ENCODE measurements at places on chromosomes 3 and 15.

- no peak for DNase-seq
These were observed 9.5 kb downstream of the KLF13 start for GRCh38 chr15:31335989-31336592.

GRCh38 chr15:91065505-91065904, 34.6 kb upstream of the SV2B start:
- no peak for DNase-seq

GRCh38 chr3:143171141-143171980, 51.8 kb downstream of the CHST2 start:
- no peak for DNase-seq

GRCh38 chr3:130529486-130530215, 12.7 kb downstream of the COL6A6 start:
- no peak for DNase-seq

DNA sequence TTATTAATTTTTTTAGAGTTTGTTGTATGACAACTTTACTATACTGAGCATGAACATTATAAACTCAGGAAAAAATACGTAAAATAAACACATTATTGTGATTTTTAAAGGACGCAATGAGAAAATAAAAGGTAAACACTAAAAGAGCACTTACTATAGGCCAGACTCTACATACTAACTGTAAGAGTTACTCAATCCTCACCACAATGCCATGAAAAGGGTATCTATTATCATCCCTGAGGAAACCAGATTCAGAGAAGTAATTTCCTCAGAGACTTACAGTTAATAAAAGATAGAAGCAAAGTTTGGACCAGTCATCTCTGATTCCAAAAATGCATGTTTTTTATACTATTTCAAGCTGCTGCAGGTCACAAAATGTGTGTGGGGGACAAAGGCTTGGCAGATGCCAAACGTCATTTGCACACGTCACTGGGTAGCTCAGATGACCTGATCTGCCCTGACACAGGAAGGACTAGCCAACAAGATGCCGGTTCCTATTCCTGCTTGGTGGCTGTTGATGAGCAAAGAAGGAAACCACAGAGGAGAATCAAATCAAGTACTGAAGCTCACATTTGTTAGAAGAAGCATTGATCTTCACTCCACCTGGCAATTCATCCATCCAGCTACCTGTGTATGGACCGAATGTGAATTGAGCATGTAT, 42.3 kb downstream of the KLHL6 start:
- no peak for DNase-seq

GRCh38 chr3:65729973-65730372, 308.7 kb downstream of the MAGI1 start:
- DNase-seq, result no peak

GRCh38 chr15:58454950-58455401, 23.2 kb downstream of the LIPC start:
- no peak for DNase-seq

DNA sequence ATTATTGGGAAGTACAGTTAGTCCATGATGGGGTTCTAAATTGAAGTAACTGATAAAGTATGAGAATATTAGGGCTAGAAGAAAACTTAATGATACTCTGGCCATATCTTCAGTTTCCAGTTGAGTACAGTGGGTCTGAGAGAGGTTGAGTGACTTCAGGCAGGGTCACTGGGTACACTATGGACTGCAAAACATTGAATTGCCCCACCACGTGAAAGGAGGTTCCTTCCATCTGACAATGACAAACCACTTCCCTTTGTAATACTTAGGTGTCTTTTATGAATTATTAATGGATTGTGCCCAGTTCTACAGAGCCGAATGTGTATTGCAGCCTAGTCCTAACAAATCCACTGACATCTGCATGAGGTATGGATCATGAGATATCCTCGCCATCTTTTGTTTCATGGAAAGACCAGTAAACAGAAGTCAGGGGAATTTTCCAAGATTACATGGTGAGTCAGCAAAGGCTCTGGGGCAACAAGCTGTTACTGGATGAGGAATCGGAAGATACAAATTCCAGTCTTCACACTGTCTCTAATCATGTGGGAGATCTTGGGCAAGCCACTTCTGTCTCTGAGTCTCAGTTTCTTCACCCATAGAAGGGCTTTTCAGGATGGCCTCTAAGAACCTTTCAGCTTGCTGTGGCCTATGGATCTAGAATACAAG, 66.5 kb upstream of the BCL6 start:
- no peak for DNase-seq

GRCh38 chr15:87564681-87565080, 691.9 kb downstream of the NTRK3 start:
- DNase-seq, result no peak

DNA sequence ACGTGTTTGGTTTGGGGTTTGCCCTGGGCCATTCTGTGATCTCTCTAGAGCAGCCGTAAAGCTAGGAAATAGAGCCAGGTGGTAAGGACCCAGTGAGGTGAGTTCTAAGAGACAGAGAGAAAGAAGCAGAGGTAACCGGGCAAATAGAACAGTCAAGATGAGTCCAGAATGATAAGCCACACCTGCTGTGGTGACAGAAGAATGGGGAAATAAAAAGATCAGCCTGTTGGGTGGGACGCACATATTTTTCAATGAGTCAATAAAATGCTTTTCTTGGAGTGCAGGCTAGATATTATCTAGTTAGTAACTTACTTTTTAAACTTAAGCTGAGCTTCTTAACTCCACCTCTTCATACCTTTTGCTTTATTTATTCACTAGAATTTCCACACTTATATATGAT, 135.0 kb downstream of the NFKBIZ start:
- DNase-seq, result no peak

Measured in cortex of kidney (tissue), 1 donor.